Stimulated activated CD4-positive, alpha-beta T cell treated with anti-CD3 and anti-CD28 coated beads, Interleukin-1b, Interleukin-23, amount 100 ng/mL, for 1 hour (primary cell): ENCODE measurements at places on chromosomes 4 and X.

- no peak for DNase-seq
Measured at GRCh38 chr4:152588869-152589268, 53.0 kb upstream of the FBXW7 start.

GRCh38 chr4:84578540-84579402, 4.2 kb upstream of the CDS1 start:
- no peak for DNase-seq

DNA sequence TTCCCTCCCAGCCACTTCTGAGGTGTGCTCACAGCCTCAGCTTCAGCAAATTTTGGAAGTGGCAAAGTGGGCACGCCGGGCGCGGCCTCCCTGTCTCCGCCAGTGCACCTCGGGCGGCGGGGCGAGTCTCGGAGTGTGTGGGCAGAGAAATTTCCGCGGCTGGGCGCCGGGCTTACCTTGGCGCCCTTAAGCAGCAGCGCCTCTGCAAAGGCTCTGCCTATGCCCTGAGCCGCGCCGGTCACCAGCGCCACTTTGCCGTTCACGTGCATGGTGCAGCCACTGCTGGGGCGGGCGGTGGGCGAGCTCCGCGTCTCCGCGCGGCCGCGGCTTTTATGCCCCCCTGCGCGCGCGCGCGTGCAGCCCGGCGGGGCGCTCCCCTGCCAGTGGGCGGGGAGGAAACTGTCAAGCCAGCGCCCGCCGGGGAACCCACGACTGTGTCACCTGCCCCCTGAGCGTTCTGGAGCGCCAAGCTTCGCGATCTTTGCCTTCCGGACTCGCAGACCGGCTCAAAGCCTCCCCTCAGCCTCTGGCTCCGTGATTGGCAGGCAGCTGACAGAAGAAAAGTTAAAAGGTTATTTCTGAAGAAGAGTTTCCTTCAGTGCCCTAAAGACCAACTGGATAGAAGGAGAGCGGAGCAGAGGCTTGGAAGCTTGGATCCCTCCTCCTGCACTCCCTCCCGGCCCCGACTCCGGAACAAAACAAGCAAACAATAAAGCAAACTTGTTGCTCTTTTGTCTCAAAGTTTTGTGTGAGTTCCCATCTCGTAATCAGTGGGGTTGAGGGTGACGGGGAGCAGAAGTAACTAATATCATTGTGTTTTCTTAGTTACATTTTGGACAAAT, at the start of gene HPGD:
Gene HPGD (minus strand): TSS at position 306 of the 842 bp plus-strand sequence. CDS start 37 bp downstream, at position 269.
- DNase-seq = peak; percentile 7

DNA sequence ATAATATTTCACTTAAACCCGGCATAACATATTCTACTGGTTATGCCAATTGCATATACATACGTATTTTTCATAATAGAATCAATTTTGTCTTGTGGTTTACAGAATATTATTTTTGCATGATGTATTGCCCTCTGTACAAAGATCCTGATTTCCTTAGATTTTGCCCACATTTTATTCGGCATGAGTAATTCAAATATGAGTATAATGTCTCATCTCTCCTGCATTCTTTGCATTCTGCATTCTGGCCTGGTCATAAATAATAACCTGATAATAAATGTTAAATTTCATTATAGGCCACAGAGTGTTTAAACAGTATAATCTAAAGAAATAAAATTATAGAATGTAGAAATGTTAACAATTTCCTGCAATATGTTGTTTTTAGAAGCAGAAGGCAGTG, 205.3 kb downstream of the TLL1 start:
- DNase-seq = no peak

GRCh38 chrX:124931241-124931640, 388.4 kb upstream of the TEX13C start:
- DNase-seq = no peak

GRCh38 chrX:57595381-57595811, 3.6 kb downstream of the ZXDB start:
- DNase-seq = no peak

DNA sequence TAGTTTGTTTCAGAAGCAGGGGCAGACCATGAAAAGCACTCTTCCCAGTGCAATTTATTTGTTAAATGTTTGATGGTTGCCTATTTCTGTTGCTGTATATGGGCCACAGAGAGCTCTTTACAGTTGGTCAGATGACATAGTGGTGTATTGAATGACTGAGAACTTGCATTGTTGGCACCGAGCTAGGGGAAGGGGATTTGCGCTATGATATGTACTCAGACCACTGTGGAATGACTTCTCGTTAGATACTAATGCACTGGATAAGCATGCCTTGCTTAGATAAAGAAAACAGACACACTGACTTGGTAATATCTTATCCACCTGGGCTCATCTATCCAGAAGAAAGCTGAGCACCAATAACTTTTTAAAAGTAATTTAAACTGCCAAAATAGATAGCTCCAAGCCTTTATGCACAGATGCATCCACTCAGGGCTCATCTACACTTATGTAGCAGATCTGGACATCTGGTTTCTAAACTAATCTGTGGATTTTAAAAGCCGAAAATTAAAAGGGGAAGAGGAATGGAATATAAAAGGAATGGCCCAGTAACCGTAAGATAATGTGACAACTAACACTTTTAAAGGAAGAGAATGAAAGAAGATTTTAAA, 132.7 kb downstream of the GATB start:
- DNase-seq = no peak

DNA sequence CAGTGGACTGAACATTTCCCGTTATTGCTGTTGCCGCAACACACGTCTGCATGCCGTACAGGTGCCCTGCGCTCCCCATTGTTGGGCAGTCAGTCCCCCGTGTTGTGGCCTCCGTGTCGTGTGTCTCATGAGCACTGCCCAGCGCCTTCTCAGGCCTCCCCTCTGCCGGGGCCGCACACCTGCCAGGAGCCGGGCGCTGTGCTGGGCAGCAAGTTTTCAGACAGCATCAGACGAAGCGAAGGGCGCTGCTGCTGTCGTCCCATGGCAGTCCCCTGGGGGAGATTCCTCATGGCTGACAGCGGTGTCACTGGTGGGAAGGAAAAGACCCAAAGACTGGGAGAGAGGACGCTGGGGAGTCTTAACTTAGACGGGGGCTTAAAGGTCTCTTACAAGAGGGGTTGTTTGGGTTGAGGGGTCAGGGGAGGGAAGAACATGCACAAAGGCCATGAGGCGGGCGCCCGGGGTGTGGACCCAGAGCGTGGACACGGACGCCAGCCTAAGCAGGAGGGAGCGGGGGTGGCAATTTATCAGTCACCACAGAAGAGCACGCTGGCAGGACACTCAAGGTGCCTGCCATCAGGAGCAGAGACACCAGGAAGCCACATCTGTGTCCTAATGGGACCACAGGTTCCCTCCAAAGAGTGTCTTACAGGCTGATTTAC, 47.3 kb downstream of the RGS12 start:
- DNase-seq = no peak

- no peak for DNase-seq
Measured at GRCh38 chr4:1752284-1753041, 31.1 kb downstream of the TACC3 start.

- DNase-seq = no peak
Measured at GRCh38 chrX:11663875-11664210, 1.9 kb downstream of the ARHGAP6 start.

- no peak for DNase-seq
Measured at GRCh38 chr4:108139089-108139488, 29.6 kb downstream of the LEF1 start.

DNA sequence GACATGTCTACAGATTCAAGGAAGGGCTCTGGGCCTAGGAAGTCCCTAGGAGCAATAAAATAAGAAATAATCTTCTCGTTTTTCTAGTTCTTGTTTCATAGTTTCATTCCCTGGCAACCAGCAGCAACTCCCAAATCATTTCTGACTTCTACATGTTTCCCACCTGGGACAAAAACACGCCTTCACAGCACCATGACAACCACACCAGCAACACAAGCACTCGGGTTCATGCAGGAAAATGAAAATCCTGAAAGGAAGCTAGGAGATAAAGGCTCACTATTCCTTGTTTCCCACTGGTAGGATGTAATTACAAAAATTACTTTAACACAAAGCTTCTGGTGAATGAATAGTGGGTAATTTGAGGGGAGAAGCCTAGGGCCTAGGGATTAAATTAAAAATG, 158.9 kb downstream of the ADAMTS3 start:
- DNase-seq = no peak

GRCh38 chrX:7889680-7890079, 37.5 kb downstream of the PNPLA4 start:
- no peak for DNase-seq

DNA sequence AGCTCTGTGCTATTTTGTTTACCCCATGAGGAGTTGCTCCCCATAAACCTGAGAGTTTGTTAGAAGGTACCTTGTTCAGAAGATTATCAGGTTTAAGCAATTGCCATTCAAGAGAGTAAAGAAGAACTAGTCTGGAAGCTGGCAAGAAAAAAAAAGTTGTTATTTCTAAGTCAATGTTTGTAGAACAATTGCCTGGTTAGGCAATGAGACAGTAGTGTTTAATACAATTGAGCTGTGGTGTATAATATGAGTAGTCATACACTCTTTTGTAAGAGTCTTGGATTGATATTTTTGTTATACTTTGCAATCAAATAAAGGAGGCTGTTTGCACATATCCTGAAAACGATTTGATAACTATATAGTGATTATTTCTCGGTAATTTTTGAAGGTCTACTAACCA, 44.7 kb downstream of the GALNT7 start:
- DNase-seq = no peak
